ENCODE measurements at places on chromosomes 6 and 20.
A peak's percentile ranks its signal among the peaks of the same experiment; 100 is the strongest.

DNA sequence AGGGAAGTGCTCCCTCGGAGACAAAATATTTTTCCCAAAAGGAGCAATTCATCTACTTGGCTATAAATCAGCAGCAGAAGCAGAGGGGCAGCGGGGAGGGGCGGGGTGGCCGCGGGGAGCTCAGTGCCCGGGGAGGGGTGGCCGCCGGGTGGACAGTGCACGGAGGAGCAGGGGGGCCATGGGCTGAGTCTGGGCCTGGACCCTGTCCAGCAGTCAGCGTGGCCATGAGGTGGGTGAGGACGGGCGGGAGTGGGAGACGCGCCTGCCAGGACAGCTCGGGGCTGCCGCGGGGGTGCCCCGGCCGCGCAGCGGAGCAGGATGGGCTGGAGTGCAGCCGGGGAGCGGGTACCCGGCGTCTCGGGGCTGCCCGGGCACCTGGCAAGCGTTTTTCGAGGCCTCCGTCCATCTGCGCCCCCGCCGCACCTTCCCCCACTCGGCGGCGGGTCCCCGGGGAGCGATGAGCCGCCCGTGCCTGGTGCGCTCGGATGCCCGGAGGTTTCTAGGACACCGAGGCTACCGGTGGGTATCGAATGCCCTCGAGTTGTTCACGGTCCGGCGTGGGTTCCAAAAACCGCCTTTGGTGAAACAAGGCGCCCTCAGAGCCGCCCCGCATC is 229.5 kb downstream of the THBS2 start:
- no peak for DNase-seq

GRCh38 chr6:56850626-56851025 is 104.3 kb upstream of the BEND6 start:
- no peak for DNase-seq

GRCh38 chr6:63795006-63795405 is 159.4 kb downstream of the PHF3 start:
- DNase-seq = no peak

- peak; percentile 58 for DNase-seq
Observed at GRCh38 chr6:34391786-34392496, 528 bp downstream of the NUDT3 start.

- no peak for DNase-seq
Observed at GRCh38 chr20:64071341-64072332, 7.7 kb downstream of the RGS19 start.

- DNase-seq = no peak
Observed at GRCh38 chr20:57432480-57432861, 41.3 kb downstream of the RBM38 start.

GRCh38 chr20:52996658-52997057 is 24.5 kb downstream of the TSHZ2 start:
- DNase-seq = no peak

DNA sequence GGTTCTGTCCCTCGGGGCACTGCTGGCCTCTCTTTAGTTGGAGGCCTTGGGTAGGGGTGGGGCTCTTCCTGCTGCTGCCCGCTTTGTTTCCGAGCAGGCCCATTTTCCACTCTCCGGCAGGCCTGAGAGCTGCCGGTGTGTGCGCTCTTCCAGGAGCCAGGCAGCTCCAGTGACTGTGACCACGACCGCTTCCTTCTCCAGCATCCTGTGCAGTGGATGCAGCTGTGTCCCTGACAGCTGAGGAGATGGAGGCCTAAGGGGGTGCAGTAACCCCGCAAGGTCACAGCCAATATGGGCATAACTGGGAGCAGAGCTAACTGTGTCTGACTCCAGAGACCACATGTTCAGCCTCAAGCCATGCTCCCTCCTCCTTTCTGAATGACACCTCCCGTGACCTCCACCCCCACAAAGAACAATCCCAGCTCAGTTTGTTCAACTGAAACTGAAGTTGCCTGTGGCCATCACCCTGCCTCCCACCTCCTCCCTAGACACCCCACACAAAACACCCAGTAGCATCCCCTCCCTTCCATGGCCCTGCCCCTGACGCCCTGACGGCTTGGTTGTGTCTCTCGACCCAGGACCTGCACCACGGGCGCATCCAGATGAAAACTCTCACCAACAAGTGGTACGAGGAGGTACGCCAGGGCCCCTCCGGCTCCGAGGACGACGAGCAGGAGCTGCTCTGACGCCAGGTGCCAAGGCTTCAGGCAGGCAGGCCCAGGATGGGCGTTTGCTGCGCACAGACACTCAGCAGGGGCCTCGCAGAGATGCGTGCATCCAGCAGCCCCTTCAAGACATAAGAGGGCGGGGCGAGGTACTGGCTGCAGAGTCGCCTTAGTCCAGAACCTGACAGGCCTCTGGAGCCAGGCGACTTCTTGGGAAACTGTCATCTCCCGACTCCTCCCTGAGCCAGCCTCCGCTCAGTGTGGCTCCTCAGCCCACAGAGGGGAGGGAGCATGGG is 27.8 kb downstream of the SPATA2 start:
- DNase-seq = no peak

DNA sequence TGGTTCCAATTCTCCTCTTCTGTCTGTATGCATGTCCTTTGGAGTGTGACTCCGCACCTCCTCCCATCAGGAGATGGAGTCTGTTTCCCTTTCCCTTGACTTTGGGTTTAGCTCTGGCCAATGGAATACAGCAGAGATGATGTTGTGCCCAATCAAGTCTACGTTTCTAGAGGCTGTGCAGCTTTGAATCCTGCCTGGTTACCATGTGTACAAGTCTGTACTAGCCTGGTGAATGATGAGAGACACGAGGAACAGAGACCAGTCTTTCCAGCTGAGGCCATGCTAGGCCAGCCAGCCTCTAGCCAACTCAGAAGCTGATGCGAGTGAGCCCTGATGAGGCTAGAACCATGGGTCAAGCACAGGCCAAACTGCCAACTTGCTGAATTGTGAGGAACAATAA is 83.2 kb downstream of the LAMP5 start:
- DNase-seq = no peak

- no peak for DNase-seq
Observed at GRCh38 chr6:104606361-104606760, 253.4 kb downstream of the HACE1 start.

- no peak for DNase-seq
Observed at GRCh38 chr20:14711652-14712051, 374.2 kb upstream of the FLRT3 start.

GRCh38 chr20:24488064-24488799 is 18.8 kb downstream of the SYNDIG1 start:
- no peak for DNase-seq

DNA sequence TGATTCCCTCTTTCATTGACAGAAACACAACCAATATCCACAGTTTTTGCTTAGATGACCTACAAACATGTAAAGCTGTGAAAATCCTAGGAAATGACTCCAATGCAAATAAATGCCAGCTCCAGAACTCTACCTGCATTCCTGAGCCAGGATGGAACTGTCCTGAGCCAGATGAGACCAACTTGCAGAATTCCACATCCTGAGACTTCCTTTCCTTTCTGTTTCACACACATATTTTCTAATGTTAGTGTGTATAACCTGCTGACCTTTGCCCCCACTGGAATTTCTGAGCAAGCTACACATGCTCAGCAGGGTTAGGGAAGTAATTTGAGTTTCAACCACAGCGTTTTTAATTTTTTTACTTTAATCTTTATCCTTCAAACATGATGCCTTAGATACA is 69.6 kb upstream of the ADGRF1 start:
- peak; percentile 49 for DNase-seq

GRCh38 chr20:57780398-57780797 is 70.6 kb upstream of the PMEPA1 start:
- DNase-seq = no peak

- DNase-seq = no peak
Observed at GRCh38 chr6:156617376-156617775, 159.8 kb upstream of the ARID1B start.

GRCh38 chr6:11631539-11631938 is 94.0 kb downstream of the TMEM170B start:
- DNase-seq = no peak

- no peak for DNase-seq
Observed at GRCh38 chr20:59151820-59152219, 11.8 kb upstream of the ZNF831 start.

DNA sequence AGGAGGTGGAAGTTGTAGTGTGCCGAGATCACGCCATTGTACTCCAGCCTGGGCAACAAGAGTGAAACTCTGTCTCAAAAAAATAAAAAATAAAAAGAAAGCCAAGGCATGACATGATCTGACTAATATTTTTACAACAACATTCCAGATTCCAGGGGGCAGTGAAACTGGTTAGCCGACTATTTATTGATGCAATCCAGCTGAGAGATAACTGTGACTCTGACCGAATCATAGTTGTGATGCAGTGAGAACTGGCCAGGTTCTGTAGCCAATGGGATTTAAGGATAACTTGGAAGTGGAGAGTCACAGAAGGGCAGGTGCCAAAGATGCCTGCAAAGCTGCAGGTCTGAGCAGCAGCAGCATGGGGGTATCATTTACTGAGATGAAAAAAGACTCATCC is 82.9 kb upstream of the TSHZ2 start:
- no peak for DNase-seq

DNA sequence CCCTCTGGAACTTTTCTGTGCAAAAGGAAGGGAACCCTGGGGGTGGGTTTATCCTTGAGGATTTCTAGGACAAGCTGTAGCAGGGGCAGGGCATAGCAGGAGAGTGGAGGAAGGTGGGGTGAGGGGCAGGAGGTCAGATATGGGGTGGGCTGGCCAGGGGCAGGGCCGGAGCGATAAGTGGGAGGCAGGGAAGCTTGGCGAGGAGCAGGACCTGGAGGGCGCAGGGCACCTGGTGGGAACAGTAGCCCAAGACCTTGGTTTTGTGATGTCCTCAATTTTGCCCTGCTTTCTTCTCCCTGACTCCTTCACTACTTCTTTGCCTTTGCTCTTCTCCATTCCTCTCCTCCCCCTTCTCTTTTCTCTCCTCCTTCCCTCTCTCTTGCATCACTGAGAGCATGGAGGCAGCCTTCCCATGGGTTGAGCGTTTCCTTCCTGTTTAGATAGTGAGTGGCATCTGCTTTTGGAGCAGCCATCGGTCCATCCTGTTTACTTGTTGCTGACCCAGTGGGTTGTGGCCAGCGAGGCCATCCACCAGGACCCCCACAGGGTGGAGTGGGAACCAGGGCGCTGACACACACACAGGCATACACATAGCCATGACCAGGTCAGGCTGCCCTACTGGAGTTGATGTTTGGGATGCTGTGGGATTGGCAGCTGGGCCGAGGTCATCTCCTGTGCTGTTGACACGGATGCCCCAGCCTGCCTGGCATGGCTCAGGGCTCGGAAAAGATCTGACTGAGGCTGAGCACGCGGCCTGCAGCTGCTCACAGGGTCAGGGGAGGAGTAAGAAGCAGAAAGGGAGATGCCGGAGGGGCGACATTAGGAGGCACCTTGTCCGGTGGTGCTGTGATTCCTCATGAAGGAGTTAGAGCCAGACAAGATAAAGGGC is 121.0 kb upstream of the RNF24 start:
- no peak for DNase-seq

GRCh38 chr20:32158943-32159660 is 48.4 kb downstream of the PLAGL2 start:
- DNase-seq = no peak

- peak; percentile 44 for DNase-seq
Observed at GRCh38 chr6:138004430-138005287, 102.6 kb downstream of the PERP start.

- no peak for DNase-seq
Observed at GRCh38 chr6:133241086-133241900, at the start of gene EYA4. Gene EYA4, plus strand, starts transcription at chr6:133241357. Its CDS starts 33,424 bp downstream, at chr6:133274781.

- DNase-seq = no peak
Observed at GRCh38 chr20:62832212-62832922, 15.5 kb downstream of the COL9A3 start.

GRCh38 chr6:128135325-128135724 is 234.5 kb upstream of the THEMIS start:
- no peak for DNase-seq

DNA sequence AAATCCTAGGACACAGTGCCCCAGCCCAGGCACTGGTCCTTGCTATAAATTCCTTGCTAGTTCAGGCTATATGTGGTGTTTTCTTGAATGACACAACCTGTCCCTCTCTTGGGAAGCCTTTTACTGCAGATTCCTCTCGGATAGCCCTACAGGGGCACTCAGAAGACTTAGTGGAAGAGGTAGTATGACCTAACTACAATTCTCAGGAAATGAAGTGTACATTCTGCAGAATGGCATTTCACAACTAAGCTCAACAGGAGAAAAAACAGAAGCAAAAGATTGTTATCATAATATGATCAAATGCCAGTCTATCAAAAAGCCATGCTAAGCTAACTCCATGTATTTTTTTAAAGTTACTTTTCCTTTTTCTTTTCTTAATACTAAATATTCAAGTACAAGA is 66.3 kb upstream of the FBXL4 start:
- DNase-seq = no peak

GRCh38 chr20:34016736-34017135 is 23.0 kb downstream of the RALY start:
- no peak for DNase-seq

GRCh38 chr6:90026216-90026615 is 131.9 kb downstream of the GJA10 start:
- DNase-seq = no peak

- no peak for DNase-seq
Observed at GRCh38 chr6:132964101-132964867, 149.9 kb downstream of the RPS12 start.

GRCh38 chr6:45614488-45615285 is 237.0 kb upstream of the SUPT3H start:
- no peak for DNase-seq

- no peak for DNase-seq
Observed at GRCh38 chr20:48212806-48213509, 427.7 kb upstream of the SULF2 start.

DNA sequence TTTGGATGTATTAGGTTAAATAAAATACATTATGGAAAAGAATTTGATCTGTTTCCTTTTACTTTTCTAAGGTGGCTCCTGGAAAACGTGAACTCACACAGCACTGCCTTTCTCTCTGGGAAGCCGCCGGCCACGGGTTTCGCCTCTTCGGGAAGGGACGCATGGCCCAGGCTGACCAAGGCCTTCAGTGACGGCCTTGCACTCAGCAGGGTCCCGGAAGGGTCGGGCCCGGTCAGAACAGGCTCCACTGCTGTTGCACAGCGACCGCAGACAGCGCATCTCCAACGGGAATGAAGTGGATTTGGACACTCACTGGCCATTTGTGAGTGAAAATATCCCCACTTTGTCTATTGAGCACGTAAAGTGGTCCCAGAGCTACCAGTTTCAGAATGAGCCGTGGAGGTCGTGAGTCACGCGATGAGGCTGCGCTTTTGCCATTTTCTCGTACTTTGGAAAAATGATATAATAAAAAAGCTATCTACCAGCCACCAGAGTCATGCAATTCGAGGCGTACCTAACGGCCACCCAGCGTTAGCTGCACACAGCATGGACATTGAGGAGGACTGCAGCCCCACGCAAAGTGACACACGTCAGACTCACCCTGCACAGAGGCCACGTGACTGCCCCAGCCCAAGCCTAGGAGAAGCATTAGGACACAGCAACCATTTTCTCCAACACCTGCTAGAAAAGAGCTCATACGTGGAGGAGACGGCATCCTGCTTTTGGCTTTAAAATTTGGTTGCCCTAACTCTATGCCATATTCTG is 244.3 kb downstream of the TTLL2 start:
- no peak for DNase-seq

DNA sequence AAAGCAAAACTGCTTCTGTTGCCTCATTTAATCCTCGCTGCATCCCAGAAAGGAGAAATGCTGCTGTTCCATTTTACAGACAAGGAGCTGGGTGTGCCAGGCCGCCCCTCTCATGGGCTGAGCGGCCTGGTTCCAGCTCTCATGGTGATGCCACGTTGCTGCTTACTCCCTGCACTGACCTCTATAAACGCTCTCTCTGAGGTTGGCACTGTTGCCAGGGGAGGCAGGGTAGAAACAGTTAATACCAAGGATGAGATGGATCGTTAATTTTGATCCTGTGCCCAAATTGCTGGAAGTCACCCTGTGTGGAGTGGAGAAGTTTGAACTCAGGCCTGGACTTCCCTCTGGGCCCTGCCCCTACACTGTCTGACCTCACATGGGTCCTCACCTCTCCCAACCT is 25.6 kb downstream of the SIRPA start:
- DNase-seq = no peak
